ENCODE measurements at places on chromosomes 11 and 22.

DNA sequence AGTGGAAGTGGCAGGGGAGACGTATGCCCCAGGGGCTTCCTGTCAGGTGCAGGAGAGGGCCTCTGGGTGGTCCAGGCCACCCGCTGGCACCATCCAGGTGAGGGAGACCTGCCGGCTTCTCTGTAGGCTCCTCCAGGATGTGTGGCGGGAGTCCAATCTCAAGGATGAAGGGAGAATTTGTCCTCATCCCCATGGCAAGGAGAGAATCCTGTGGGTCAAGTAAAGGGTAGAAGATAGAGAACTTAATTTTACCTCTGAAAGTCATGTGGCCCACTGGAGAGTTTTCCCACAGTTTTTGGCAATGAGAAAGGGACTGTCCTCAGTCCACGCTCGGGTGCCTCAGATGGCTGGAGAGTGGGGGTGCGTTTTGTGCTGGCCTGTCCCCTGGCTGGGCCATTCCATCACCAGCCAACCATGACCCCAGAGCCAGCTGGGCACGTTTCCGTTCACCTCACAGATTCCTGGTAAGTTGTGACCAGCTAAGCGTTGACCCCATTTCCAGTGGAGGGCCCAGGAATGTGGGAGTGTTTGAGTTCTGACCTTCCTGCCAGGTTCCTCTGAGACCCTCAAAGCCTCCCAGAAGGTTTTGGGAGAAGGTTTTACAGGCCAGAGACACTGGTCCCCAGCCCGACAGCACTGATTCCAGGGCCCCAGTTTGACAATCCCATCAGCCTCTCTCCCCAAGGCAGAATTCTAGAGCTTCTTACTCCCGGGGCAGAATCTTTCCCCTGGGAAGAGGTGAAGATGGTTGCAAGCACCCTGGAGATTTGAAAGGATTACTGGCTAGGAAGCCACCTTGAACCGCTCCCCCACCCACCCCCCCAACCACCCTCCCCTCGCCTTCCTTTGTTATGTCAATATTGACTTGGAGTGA is 2.6 kb downstream of the OVOL1 start:
- no peak for DNase-seq

GRCh38 chr22:45308957-45309421 is 745 bp upstream of the FAM118A start:
- DNase-seq: no peak

DNA sequence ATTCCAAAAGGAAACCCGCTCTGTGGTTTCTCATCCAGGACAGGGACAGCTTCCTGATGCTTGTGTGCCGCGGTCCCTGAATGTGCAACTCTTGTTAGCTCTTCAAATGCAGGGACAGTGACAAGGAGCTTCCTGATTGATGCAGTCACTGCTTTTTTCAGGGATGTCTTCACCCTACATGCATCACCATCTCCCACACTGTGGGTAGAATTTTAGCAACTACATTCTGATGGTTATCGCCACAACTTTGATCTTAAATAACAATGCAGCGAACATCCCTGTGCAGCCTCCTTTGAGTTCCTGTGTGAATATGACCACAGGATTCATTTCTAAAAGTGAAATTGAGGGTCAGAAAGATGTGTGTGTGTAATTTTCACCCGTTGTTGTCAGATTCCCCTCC is 115.0 kb downstream of the GGTLC2 start:
- DNase-seq: no peak

DNA sequence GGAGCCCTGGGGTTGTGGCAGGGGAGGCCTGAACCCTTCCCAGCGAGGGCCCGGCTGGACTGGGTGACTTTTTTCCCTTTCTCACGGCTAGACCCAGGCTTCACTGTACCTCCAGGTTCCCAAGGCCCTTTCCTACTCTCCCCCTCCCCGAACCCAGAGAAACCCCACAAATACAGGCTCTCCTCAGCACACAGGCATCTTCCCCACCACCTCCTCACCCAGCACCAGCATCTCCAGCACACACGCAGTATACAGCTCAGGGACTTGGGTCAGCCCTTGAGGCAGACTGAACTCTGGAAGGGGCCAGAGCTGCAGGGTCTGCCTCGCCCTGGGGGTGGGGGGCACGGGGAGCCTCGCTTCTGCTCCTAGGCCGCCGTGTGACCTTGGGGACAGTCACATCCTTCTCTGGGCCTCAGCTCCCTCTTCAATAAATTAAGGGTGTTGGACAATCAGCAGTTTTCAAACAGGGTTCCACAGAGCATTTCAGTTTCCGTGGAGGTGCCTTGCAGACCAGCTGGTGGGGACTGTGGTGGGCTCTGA is 4.5 kb downstream of the TMPRSS13 start:
- DNase-seq: no peak

- DNase-seq: no peak
Observed at GRCh38 chr11:101436511-101437142, 147.2 kb downstream of the TRPC6 start.
